ENCODE measurements at places on chromosomes 12 and 14.

- DNase-seq, result no peak
Observed at GRCh38 chr12:11130382-11130781, 4.1 kb downstream of the TAS2R30 start.

- no peak for DNase-seq
Observed at GRCh38 chr14:61343471-61343870, 22.1 kb downstream of the PRKCH start.

GRCh38 chr14:76117789-76118484 lies 33.8 kb upstream of the GPATCH2L start:
- DNase-seq, result no peak

DNA sequence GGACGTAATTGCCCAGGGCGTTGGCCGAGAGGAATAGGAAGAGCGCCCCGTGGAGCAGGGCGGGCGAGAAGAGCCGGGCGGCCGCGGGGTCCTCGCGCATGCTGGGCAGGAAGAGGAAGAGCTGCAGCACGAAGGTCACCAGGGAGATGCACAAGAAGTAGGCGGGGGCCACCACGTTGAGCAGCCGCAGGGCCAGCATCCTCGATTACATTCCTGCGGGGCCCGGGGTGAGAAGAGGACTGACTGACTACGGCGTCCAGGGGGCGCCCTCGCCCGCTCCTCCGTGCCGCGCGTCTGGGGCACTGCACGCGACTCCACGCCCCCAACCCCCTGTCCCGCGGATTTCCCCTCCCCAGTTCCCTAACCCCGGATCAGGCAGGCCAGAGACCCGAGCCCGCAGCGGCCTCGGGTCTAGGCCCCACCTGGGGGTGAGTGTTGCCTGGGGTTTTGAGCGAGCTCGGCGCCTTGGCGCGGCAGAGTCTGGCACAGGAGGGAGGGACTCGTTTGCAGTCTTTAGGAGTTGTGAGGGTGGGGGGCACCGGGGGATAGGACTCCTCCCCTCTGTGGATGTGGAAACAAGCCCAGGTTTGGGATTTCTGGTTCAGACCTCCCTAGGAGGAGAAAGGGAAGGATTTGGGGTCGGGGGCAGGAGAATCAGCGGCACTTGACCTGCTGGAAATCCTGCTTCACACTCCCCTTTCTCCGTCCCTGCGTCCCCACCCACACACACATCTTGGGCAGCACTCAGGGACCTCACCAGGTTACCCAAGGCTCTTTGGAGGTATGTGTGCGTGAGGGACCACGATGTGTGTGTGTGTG lies 1.8 kb downstream of the ZDHHC22 start:
- peak; percentile 6 for DNase-seq

DNA sequence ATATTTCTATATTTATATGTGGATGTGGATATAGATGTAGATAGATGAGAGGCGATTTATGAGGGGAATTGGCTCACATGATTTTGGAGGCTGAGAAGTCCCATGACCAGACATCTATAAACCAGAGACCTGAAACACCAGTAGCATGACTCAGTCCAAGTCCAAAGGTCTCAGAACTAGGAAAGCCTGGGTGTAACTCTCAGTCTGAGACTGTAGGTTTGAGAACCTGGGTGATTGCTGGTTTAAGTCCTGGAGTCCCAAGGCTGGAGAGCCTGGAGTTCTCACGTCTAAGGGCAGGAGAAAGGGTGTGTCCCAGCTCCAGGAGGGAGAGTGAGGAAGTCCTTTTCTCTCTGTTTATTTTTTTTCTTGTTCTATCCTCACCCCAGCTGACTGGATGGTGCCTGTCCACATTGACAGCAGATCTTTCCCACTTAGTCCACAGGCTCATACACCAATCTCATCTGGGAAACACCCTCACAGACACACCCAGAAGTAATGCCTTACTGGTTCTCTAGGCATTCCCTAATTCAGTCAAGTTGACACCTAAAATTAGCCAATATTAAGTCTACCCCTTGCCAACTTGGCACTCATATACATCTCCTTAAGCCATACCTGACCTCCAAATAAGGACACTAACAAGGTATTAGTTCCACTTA lies 45.4 kb downstream of the EMP1 start:
- no peak for DNase-seq

DNA sequence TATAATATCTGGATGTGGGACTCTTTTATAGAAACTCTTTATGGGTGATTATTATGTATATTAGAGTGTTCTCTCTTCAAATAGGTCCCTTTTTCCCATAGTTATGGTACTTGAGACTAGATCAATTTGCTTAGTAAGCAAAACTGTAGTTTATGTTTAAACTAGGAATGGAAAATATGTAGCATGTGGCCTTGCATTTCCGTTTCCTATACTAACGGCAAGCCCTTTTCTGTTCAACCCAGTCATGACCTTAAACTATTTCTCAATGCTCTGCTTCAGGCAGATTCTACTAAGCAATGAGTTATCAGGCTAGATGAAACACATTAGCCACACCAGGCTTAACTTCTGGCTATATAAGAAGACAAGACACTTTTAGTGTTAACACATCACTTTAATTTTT lies 84.6 kb downstream of the OTOGL start:
- DNase-seq, result no peak

DNA sequence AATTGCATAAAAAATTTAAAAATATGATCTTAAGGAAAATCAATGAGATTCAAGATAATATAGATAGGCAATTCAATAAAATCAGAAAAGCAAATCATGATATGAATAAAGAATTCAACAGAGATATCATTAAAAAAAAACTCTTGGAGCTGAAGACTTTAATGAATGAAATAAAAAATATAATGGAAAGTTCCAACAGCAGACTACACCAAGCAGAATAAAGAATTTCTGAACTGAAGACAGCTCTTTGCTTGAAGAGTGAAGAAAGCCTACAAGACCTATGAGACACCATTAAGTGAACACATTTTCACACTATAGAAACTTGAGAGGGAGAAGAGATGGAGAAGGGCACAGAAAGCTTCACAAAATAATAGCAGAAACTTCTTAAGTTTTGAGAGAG lies 45.9 kb downstream of the PLBD1 start:
- DNase-seq, result no peak

DNA sequence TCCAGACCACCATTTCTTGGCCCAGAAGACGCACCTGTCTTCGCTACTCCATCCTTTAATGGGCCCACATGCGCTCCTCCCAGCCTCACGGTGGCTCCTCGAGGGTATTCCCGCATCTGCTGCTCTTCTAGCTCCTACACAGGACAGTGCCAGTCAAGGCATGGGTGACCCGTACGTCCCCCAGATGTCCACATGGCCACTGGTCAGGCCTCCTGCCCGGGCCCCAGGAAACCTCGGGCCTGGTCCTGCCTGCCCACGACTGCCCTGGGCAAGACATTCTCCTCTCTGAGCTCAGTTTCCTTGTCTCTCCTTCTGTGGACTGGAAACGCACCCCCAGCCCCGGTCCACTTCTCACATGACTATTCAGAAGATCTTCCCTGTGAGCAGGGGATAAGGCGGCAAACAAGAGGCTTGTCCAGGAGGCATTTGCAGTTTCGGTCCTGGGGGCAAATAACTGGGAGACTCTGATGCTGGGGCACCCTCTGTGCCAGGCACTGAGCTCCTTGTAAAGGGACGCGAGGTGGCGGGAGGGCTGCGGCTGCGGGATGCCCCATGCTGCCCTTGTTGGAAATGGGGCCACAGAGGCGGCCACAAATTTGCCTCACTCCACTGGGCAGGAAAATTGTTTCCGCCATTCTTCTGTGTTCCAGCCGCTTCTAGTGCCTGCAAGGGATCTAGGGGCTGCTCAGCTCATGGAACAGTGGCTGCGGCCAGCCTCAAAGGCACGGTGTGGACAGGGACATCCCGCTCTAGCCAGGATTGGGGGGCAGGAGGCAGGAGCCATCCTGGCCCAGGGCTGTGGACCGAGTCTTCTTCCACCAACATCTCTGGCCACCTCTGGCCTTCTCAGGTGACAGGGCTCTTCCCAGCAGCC lies 6.8 kb upstream of the BEGAIN start:
- no peak for DNase-seq

DNA sequence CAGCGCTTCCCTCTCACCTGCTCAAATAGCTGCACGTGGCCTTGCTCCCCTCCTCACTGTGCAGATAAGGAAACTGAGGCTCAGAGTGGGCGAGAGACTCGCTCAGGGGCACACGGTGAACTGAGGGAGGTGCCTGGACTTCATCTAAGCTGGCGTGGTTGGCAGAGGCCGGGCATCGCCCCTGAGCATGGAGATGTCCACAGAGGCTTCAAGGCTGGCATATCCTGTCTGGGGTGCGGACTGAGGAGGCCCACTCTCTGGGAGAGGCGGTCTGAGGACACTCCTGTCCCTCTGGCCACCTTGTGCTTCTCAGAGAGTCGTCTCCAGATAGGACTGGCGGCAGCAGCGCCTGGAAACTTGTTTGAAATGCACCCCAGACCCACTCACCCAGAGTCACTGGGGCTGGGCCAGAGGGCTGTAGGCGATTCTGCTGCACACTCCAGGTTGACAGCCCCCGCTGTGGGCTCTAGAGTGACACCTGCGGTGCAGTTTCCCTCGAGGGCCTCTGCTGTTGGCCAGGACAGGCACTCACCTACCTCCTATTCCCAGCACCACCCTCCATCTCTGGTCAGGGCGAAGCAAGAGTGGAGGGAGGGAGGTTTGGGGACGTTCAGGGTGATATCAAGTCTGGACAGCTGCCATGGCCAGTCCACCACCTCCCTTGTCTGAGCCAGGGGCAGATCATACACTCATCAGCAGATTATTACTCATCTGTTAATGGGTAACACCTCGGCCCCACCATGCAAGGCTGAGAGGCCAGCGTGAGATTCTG lies 11.2 kb upstream of the LBHD2 start:
- DNase-seq, result no peak

DNA sequence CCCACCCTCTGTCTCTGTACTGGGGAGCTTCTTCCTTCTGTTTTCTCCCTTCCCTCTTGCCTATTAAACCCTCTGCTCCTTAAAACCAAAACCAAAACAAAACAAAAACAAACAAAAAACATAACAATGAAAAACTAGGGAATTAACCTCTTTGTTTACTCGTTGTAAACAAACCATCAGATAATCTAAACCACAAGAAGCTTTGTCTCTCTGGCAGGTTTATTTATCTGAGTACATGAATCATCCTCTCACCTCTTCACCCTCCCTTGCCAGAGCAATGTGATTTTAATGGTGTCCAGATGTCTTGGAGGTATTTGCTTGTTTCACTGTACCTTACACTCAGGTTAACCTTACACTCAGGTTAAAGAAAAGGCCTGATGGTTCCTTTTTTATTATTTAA lies 66.1 kb downstream of the DYRK2 start:
- DNase-seq, result no peak

GRCh38 chr14:64465191-64465822 lies at the start of gene AKAP5:
Gene AKAP5, plus strand, starts transcription at chr14:64465499. Its CDS starts 2,896 bp downstream, at chr14:64468395.
- peak; percentile 15 for DNase-seq

- DNase-seq, result no peak
Observed at GRCh38 chr12:54229624-54230212, 40.9 kb upstream of the SMUG1 start.

DNA sequence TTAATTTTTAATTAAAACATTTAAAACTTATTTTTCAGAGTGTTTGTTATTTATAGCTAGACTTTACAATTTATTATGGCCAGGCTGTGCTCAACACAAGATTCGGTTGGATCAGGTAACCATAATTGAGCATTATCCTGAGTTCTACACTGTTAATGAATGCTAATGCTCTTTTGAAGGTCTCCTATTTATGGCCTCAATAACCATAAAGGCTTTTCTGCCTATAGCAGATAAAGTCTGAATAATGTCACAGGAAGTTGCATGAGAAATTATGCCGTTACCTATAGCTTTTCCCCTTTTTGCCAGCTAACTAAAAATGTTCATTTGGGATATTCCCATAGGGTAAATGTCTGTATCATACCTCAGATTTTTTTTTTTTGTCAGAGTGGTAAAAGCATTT lies 269.4 kb upstream of the E2F7 start:
- no peak for DNase-seq

- DNase-seq, result no peak
Observed at GRCh38 chr12:18576104-18576626, 161.6 kb downstream of the PLCZ1 start.

GRCh38 chr12:53191096-53191884 lies 10.6 kb upstream of the CSAD start:
- no peak for DNase-seq

GRCh38 chr12:128083132-128083729 lies 183.7 kb upstream of the TMEM132C start:
- DNase-seq, result no peak

DNA sequence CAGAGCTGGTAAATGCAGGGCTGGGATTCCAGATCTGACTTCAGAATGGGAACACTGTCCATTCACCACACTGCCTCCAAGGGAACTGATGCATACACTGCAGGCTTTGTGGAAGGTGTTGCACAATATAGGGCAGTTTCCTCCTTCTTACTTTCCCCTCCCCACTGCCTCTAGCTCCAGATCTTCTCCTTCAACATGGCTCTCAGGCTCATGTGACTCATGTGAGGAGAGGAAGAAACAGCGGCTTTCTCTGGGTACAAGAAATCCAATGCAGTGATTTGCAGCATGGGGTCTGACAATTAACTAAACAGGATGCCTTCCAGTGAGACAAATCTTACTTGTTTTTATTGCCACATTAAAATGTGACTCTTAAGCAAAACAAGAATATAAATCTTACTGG lies 447.6 kb upstream of the CCDC196 start:
- no peak for DNase-seq

DNA sequence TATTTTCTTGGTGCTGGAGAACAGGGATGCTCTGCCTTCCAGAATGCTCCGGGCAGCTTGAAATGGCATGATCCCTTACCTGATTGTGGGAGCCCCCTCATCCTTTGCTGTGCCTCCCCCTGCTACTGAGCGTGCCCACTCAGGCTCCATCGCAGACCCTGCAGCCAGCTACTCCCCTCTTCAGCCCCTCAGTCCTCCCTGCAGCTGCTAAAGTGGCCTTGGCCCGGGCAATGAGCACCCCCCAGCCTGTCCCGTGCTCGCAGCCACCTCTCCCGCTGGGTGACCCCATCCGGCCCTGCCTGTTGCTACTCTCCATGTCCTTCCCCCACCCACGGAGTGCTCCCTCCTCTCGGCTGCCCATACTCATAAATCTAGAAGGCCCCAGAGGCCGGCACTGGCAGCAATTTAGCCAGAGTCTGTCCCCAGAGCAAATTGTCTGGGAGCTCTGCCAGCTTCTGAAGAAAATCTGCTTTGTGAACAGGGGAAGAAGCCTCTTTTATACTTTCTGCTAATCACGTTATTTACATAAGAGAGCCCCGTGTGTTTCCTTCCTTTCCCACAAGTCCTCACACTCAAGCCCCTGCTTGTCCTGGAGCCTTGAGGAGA lies 143.7 kb upstream of the FRMD6 start:
- DNase-seq, result no peak
